CD4-positive, alpha-beta memory T cell (primary cell): ENCODE measurements at places on chromosomes 16 and 17. TPM values are rescaled to one million over a fixed set of nuclear protein-coding genes. Genes with fewer than 3 reads are reported as not detected.

TSNAXIP1 gene
- 0.64 TPM for total RNA-seq

CDH15 gene
- not detected for total RNA-seq

GAS7 gene
- 5.2 TPM for total RNA-seq

PRR35 gene
- not detected for total RNA-seq

CLEC19A gene
- not detected for total RNA-seq

NACA2 gene
- total RNA-seq = not detected

KRT33A gene
- total RNA-seq = not detected

TAT gene
- total RNA-seq = not detected

SPNS3 gene
- total RNA-seq = 2.0 TPM

CCDC43 gene
- 18.8 TPM for total RNA-seq

MPO gene
- not detected for total RNA-seq

DNAI2 gene
- total RNA-seq = 8.4 TPM

CBX4 gene
- total RNA-seq = 64.7 TPM

CLEC18B gene
- total RNA-seq = 3.1 TPM

ADGRG3 gene
- total RNA-seq = not detected

ASGR1 gene
- total RNA-seq = not detected

NDRG4 gene
- 1.3 TPM for total RNA-seq

C1QL1 gene
- total RNA-seq = not detected

GUCY2D gene
- not detected for total RNA-seq

GAS2L2 gene
- not detected for total RNA-seq

RPRML gene
- total RNA-seq = not detected

BIRC5 gene
- not detected for total RNA-seq

YPEL2 gene
- 42.2 TPM for total RNA-seq

TP53TG3B gene
- not detected for total RNA-seq

FOXN1 gene
- not detected for total RNA-seq

UTS2R gene
- total RNA-seq = not detected

CFAP97D1 gene
- not detected for total RNA-seq

IGFBP4 gene
- total RNA-seq = 5.8 TPM

TBC1D3L gene
- 35.7 TPM for total RNA-seq

CHRNB1 gene
- total RNA-seq = 9.1 TPM

MFSD6L gene
- total RNA-seq = not detected

SEPTIN12 gene
- total RNA-seq = not detected

THAP11 gene
- total RNA-seq = 56.8 TPM

CES3 gene
- total RNA-seq = 0.32 TPM

KRT36 gene
- not detected for total RNA-seq

EPX gene
- not detected for total RNA-seq

LHX1 gene
- not detected for total RNA-seq

SMIM5 gene
- total RNA-seq = not detected
